ENCODE measurements at places on chromosomes 11 and 22.

DNA sequence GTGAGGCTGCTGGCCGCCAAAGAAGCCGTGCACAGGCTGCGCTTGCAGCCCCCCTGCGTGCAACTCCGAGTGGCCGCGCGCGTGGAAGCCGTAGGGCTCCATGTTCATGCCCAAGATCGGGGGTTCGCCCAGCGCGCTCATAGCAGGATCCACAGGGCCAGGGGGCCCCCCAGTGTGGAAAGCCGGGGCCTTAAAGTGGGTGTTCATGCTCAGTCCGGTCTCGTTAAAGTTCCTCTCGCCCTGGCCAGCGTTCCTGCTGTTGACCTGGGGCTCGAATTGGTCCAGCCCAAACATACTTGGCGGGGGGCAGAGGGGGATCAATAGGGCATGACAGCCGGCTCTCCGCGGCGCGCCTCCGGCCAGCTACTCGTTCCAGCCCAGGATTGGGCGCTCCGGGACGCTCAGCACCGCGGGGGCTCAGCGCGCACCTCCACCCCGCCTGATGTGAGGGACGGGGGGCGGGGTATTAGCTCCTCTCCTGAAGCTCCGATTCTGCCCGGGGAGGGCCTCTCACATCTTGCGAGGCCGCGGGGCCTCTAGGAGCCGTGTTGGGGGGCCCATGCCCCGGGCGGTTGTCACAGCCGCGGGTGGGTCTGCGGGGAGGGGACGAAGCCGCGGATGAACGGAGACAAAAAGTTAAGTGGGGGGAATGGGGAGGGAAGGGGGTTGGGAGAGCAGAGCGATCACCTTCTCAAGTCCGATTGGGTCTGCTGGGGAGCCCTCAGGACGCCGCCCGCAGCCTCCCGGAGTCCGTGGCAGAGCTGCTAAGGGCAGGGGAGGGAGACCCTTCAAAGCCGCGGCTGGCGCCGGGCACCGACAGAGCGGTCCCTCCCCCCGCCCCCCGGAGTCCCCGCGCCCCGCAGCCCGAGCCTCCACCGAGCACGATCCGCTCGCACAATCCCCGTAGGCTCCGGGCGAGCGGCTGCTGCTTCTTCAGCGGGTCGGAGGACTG lies 1.0 kb downstream of the MN1 start:
- no peak for DNase-seq

- DNase-seq = peak; percentile 54
Measured at GRCh38 chr22:37626144-37626543, 13.3 kb upstream of the SH3BP1 start.

DNA sequence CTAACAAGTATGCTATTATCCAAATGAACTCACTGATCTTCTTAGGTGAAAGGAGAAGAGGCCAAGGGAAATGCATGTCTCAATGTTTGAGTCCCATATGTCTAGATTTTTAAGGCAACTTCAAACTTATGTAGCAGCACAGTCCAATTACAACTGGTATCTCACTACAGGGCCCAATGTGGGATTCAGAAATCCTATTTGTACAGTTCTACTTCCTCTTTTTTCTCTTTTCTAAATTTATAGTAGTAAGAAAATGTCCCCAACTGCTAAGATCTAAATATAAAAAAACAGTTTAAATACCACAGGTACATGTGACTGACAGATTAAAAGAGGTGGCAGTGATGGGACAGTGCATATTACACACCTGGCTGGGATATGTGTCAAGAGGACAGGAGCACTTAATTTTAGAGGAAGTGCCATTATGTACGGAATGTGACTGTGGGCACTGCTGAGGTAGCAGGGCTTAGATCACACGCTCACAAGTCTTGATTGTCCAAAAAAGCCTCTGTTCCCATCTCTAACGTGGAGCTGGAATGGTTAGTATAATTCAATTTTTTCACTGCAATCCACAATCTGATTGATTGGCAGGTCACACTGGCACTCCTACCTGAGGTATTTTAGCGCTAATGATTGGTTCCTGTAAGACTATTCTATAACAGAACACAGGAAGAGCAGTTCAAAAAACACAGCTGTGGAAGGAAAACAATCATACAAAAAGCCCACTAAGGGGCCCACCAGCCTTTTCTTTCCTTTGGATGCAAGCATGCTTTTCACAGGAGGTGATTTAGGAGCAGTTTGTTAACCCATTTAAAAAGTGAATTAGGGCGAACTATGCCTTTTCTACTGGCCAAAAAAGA lies 34.6 kb downstream of the APOL5 start:
- no peak for DNase-seq

DNA sequence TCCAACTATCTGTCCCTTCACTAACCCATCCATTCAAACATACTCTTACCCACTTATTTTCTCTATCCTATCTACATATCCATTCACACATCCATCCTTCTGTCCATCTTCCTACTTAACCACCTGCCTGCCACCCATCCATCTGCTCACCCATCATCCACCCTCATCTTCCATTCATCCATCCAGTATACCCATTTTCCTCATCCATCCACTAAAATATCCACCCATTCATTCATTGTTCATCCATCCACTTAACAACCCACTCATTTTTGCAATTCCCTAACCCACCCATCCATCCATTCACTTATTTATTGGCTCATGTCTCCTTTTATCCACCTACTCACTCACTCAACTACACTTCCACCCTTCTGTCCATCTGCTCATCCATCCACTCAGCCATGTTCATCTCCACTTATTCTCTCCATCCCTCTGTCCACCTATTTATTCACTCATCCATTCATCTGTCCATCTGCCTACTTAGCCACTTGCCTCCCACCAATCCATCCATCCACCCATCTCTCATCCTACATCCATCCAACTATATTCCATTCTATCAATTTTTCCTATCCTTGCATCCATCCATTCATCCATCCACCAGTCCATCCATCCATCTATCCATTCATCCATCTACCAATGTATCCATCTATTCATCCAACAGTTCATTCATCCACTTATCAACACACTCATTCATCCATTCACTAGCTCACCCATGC lies 10.6 kb downstream of the LHFPL7 start:
- no peak for DNase-seq

DNA sequence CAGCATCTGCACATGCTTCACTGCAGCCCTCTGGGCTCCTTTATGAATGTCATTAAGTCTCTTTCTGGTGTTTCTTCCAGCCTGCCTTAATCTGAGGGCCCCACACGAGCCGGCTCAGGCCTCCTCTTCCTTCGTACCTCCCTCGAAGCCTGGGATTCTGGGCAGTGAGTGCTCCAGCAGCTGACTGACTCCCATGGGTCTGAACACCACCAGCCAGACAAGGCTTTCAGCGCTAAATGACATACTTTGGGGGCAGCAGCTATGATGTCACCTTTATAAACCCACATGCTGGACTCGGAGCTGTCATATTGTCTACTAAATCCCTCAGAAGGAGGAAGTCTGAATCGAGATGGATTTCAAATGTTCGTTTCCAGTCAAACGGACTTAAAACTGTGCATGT lies 127.1 kb downstream of the TRIM29 start:
- DNase-seq = no peak

DNA sequence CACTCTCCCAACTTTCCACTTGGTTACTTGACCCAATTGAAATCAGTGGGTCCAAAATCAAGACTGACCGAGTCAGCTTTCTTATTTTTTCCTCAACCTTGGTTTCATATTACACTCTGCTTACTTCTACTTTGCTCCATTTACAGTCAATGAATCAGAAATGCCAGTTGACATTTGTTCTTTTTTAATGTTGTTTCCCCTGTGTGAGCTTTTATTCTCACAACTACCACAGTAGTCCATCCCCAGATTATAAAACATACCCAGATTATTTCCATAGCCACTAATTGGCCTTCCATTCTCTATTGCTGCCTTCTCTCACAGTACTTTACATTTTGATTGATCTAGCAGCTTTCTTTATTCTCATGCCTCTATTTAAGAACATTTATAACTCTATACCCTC lies 50.0 kb downstream of the DNAJC24 start:
- DNase-seq = no peak

GRCh38 chr11:125976156-125976555 lies 30.3 kb downstream of the VSIG10L2 start:
- no peak for DNase-seq

DNA sequence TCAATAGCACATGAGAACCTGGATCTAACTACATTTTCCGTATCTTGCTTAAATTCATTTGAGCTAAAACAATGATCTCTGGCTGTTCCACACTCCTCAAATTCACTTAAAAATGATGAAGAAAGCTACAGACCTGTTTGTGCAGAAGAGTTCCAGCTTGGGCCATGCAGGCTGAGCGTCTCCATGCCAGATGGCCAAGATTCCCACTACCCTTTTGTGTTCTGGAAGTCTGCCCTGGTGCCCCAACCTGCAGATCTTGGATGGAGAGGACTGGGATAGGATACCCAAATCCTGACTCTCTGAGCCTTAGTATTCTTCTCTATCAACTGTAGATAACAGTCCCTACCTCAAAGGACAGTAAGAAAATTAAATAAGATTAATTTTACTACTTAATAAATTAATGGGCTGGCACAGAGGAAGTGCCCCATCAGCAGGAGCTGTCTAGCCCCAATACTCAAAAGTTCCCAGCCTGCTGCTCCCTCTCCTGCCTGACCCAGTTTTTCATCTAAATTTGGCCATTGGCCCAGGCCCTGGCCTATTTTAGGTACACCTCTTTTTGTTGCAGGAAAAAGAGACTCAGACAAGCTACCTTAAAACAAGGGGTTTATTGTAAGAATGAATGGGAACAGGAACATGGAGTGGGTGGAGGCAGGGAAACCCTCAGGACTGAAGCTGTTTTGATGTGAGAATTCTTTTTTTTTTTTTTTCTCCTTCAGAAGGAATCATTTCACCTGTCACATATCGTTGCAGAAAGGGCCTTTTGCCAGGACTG lies 81.4 kb upstream of the GRK3 start:
- no peak for DNase-seq

DNA sequence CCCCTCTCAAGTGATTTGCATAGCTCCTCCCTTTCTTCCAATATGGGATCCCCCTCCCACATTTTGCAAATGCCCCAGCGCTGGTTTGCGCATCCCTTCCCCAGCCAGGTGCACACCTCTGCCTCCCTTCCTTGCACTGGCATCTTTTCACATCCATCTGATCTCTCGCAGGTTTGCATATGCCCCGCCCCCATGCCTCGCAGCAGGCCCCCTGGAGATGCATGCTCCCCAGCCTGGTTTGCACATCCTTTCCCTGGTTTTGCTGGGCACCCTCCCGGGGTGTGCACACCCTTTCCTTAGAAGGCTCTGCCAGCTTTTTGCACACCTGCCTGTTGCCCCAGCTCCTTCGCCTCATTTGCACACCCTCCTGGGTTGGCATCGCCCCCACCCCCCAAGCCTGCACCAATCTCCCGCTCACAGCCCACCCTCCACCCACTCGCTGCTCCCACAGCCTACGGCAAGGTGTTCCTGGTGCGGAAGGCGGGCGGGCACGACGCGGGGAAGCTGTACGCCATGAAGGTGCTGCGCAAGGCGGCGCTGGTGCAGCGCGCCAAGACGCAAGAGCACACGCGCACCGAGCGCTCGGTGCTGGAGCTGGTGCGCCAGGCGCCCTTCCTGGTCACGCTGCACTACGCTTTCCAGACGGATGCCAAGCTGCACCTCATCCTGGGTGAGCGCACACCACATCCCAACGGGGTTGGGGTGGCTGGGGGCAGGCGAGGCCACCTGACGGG lies 917 bp downstream of the RPS6KA4 start:
- DNase-seq = no peak

- DNase-seq = no peak
Measured at GRCh38 chr11:75261902-75262361, 21.4 kb downstream of the TPBGL start.

DNA sequence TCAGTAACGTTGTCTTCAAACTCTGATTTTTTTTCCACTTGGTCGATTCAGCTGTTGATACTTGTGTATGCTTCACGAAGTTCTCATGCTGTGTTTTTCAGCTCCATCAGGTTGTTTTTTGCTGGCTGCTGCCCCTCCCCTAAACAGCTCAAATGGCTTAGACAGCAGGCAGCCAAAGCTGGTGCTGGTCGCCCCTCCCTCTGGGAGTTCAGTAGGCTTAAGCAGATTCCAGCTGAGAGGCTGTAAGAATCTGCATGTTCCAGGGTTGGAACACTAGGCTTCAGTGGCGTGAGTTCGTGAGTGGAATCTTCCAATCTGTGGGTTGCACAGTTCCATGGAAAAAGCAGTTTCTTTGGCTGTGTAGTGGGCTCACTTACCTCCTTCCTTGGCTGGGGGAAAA lies 10.3 kb upstream of the FIBIN start:
- DNase-seq = no peak

- no peak for DNase-seq
Measured at GRCh38 chr11:22989371-22989770, 129.1 kb upstream of the CCDC179 start.

- peak; percentile 40 for DNase-seq
Measured at GRCh38 chr22:50599816-50600455, 657 bp upstream of the MAPK8IP2 start.

GRCh38 chr11:2134022-2135010 lies 4.9 kb downstream of the IGF2 start:
- DNase-seq = no peak

GRCh38 chr22:49883294-49883640 lies 29.6 kb downstream of the ZBED4 start:
- no peak for DNase-seq

DNA sequence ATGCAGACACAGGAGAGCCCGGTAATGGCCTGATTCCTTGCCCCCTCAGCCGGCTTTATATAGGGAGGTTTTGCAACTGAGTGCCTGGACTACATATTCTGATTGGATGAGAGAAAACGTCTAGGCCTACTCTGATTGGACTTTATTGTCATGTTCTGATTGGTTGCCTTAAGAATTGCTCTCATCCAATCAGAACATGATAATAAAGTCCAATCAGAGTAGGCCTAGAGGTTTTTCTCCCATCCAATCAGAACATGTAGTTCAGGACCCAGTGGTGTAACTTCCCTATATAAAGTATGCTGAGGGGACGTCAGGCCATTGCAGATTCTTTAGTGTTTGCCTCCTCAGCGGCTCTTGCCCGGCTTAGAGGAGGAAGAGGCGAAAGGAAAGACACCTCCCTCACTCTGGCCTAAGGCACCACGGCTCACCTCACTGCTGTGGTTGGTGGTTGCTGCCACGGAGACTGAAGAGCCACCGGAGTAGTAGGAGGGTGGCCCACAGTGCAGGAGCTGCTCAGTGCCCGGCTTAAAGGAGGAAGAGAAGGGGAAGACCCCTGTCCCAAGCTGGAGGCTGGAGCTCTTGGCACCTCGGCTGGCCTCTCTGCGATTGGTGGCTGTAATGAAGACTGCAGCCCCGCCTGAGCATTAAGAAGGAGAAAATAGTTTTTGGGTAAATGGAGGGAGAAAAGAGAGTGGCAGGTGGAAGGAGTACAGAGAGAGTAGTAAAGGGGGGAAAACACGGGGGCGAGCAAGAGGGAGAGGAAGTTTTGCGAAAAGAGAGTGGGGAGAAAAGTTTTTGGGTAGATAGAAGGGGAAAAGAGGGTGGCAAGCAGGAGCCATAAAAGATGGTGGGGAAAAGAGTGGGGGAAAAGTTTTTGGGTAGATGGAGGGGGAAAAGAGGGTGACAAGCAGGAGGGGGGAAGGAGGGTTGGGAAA lies 116.7 kb upstream of the SERPIND1 start:
- no peak for DNase-seq

Measured in fibroblast of villous mesenchyme (primary cell).